ENCODE measurements at places on chromosomes 13 and 19.

GRCh38 chr13:99356012-99356261 lies 48.7 kb upstream of the GPR183 start:
- DNase-seq = no peak

DNA sequence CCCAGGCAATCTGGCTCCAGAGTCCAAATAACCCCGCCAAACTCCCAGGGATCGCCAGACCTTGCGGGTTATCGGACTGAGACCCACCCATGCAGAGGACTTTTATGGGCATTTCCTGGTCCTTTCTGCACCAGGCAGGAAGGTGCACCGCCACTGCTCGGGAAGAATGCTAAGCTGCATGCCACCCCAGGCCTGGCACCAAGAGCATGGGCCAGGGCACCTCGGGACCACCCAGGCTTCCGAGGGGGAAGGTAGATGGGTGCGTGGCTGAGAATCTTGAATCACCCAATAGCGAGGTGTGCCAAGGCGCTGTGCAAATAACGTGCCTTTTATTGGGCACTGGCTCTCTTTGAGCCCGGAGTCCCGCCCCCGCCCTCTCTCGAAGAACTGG lies 422 bp upstream of the ZNF575 start:
- DNase-seq = no peak

GRCh38 chr13:98598043-98598442 lies 21.1 kb upstream of the STK24 start:
- DNase-seq = no peak

GRCh38 chr13:59086147-59086546 lies 1077.6 kb downstream of the DIAPH3 start:
- no peak for DNase-seq

DNA sequence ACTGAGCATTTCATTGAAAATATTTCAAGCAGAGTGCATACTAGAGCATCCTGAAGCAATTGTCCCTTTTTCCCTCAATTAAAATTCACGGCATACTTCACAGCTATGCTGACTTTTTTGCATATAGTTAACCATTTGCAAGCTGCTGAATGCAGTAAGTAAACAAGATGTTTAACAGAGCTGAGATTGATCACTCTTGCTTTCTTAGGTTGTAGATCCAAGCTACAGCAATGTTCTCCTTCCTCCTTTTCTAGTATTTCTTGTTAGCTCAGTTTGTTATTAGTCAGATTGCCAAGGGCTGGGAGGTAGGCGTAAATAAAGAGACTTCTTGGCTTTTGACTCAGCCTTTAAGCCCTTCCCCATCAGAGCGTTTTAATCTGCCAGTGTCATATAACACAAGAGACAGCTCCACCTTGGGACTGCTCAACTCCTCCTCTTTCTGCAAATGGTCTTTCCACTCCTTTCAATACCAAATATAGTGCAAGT lies at the start of gene SLITRK6:
SLITRK6 (minus strand) TSS at position 323 of the 486 bp plus-strand sequence. CDS start 2,911 bp downstream, outside the sequence.
- DNase-seq = no peak

- no peak for DNase-seq
These were observed 11.8 kb downstream of the RASA3 start for GRCh38 chr13:114120591-114121011.

DNA sequence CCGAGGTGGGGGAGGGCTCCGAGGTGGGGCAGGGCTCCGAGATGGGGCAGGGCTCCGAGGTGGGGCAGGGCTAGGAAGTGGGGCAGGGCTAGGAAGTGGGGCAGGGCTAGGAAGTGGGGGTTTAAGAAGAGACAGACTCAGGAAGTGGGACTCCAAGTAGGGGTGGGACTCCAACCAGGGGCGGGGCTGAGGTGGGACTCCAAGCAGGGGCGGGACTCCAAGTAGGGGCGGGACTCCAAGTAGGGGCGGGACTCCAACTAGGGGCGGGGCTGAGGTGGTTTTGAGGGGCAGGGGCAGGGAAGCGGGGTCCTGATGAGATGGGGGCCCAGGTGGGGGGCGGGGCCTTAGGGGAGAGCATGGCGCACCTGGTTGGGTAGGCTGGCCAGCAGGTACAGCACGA lies 13.6 kb downstream of the CFD start:
- DNase-seq = peak; percentile 61

GRCh38 chr13:31595563-31595962 lies 143.8 kb upstream of the RXFP2 start:
- no peak for DNase-seq

DNA sequence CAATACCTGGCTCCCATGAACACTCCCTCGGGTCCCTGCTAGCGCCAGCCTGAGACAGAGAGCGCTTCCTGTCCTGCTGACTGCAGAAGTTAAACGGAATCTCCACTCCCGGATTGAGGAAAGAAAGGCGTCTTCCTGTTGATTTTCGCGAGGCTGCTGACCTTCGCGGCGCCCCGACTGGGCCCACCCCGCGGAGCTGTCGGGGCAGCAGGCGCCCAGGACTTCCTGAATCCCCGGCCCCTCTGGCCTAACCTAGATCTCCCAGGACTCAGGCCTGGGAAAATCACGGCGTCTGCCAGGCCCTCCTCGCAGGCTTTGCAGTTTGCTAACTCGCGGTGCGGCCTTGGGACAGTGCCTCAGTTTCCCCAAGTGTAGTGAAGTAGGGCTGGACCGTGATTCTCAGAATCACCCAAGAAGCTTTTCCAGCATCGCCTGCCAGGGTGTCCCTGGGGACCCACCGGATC lies 108.8 kb downstream of the KCTD15 start:
- DNase-seq = no peak

DNA sequence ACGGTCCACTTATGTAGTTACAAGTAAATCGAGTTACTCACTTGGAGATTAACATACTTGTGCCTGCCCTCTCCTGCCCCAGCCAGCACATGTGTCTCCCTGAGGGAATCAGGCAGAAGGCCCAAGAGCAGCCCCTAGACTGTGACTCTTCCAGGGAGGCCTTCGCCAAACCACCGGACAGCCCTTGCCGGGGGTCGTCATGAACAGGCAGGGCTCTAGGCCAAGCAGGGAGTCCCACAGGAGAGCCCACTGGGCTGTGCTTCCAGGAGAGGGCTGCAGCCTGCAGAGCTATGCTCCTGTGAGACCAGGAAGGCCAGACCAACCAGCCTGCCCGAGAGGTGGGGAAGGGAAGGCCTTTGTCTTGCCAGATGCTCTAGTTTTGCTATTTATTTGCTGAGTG lies 283.3 kb downstream of the FOXO1 start:
- no peak for DNase-seq

DNA sequence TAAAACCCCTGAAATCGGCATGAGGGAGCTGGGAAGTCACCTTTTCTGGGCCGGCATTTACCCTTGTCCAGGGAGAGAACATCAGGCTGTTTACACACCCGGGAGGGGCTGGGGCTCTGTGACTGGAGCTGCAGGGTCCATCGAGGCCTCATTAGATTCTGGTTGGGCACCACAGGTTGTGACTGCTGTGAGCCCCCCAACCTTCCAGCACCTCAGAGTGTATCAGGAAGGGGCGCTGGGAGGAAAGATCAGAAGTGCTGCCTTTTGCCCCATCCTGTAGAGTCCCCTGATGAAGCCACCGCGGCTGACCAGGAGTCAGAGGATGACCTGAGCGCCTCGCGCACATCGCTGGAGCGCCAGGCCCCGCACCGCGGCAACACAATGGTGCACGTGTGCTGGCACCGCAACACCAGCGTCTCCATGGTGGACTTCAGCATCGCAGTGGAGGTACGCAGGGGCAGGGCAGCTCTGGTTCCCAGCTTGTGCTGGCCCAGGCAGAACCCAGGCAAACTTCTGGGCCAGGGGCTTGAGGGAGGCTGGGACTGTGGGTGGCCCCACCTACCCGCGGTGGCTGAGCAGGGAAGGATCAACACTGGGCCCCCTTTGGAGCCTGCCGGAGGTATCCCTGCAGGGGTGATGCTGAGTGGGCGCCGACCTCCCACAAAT lies 136.4 kb downstream of the STK24 start:
- DNase-seq = no peak

DNA sequence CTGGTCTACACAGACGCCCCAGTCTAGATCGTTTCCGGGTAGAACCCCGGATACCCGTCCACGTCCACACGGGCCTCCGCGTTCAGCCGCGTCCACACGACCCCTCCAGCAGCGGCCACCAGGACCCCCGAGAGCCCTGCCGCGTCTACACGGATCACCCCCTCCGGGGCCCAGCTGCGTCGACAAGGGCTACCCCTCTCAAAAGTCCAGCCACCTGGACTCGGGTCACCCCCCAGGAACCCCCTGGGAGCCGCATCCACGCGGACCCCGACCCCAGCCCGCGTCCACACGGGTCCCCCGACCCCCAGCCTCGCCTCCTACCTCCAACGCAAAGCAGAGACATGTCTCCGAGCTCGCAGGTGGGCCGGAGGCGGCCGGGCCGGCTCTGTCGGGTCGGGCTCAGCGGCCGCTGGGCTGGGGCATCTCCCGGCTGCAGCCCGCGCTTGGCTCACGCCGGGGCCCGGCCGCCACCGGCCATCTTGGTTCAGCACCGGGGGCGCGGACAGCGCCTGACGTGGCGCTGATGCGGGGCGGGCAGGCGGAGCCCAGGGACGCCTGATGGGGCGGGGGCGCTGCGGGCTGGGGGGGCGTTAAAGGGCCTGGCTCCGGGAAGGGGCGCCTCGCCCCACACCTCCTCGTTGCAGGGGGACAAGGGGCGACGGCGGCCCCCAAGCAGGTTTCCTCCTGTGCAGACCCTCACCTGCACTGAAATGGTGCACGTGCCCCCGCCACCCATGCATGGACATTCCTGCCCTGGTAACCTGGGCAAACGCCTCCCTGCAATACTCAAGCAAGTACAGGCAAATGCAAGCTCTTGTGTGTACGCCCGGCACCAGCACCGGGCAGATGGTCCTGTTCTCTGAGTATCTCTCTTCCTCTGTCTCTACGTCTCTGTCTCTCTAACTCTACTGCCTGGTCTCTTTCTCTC lies at the start of gene UNC13A:
UNC13A (minus strand) TSS at position 498 of the 928 bp plus-strand sequence; CDS start at position 343, 155 bp downstream.
- DNase-seq = no peak

- DNase-seq = no peak
These were observed 115.2 kb downstream of the STK24 start for GRCh38 chr13:98461486-98462240.

GRCh38 chr19:43684326-43684725 lies 14.4 kb upstream of the PLAUR start:
- DNase-seq = no peak

DNA sequence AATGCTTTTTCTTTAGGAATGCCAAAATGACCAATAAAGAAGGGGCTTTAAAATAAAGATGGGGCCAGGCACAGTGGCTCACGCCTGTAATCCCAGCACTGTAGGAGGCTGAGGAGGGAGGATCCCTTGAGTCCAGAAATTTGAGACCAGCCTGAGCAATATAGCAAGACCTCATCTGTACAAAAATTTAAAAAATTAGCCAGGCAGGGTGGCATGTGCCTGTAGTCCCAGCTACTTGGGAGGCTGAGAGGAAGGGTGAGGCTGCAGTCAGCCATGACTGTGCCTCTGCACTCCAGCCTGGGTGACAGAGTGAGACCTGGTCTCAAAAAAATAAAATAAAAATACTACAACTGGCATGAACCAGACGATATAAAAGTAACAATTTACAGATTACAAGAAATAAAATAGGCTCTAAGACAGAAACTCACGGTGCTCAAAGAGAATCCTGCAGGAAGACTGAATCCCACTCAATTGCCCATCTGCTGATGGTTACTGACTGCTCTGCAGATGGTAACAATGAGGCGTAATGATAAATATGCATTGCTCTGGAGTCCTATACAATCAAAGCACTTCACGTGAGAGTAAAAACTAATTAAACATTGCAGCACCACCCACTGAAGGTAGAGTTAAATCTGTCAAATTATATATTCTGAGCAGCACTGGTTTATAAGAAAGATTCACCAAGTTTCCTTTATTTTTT lies 93.2 kb downstream of the LHFPL6 start:
- no peak for DNase-seq

DNA sequence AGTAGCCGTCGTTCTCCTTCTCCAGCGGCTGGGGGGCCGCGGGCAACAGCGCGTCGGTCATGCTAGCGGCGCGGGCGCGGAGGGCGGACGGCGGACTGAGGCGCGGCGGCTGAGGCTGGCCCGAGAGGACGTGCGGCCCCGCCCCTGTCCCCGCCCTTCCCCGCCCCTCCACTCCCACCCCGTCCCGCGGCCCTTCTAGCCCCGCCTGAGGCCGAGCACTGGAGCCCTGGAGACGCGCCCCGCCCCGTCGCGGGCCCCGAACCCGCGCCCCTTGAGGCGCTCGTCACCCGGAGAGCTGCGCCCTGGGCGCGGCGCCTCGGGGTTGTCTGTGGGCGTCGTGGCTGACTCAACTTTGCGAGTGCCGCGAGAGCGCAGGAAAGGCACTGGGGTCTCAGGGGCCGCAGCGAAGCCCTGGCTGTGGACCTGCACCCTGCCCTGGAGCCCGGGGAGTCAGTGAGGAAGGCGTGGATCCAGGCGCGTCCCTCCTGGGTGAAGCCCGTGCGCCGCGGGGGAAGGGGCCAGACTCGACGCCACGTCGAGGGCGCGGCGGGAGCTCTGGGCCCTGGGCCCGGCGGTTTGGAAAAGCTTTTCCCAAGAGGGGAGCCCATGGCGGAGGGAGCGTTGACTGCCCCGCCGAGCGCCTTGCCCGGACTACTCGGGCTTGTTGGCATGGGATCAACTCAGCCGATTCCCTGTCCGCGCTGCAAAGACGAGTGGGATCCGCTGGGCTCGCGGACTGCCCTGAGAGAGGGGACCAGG lies at the start of gene RHPN2:
RHPN2 (minus strand) TSS at position 97 of the 759 bp plus-strand sequence; CDS start at position 61, 36 bp downstream.
- DNase-seq = peak; percentile 45

- DNase-seq = no peak
These were observed 90.9 kb downstream of the RYR1 start for GRCh38 chr19:38524369-38524768.

DNA sequence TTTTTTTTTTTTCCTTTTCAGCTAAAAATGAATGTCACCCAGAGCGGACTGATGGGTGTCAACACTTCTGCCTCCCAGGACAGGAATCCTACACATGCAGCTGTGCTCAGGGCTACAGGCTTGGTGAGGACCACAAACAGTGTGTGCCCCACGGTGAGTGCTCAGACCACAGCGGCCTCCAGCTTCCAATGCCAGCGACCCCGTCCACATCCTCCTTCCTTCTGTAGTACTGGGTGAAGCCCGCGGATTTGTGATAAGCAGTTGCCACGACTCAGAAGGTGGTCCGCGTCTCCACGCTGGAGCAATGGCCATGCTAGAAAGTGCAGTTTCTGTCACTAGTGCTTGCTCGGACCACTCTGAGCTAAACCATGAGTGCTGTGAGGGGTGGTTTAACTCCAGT lies 6.0 kb downstream of the PROZ start:
- no peak for DNase-seq

- DNase-seq = no peak
These were observed 11.1 kb upstream of the SCN1B start for GRCh38 chr19:35019144-35019543.

DNA sequence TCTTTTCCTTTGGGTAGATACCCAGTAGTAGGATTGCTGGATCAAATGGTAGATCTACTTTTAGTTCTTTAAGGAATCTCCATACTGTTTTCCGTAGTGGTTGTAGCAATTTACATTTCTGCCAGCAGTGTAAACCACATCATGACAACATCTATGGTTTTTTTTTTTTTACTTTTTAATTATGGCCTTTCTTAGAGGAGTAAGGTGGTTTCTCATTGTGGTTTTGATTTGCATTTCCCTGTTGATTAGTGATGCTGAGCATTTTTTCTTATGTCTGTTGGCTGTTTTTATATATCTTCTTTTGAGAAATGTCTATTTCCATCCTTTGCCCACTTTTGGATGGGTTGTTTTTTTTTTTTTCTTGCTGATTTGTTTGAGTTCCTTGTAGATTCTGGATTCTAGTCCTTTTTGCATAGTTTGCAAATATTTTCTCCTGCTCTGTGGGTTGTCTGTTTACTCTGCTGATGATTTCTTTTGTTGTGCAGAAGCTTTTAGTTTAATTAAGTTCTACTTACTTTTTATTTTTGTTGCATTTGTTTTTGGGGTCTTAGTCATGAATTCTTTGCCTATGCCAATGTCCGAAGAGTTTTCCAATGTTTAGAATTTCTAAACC lies 38.8 kb downstream of the TDRD3 start:
- no peak for DNase-seq

- no peak for DNase-seq
These were observed 1.4 kb downstream of the PSMD8 start for GRCh38 chr19:38375748-38376147.

Measured in stimulated activated CD4-positive, alpha-beta T cell treated with anti-CD3 and anti-CD28 coated beads, Interleukin-15, amount 100 ng/mL, for 48 hours (primary cell).